ENCODE measurements at places on chromosomes 2 and 18. TPM values are rescaled to one million over a fixed set of nuclear protein-coding genes. Genes with fewer than 3 reads are reported as not detected.

DNA sequence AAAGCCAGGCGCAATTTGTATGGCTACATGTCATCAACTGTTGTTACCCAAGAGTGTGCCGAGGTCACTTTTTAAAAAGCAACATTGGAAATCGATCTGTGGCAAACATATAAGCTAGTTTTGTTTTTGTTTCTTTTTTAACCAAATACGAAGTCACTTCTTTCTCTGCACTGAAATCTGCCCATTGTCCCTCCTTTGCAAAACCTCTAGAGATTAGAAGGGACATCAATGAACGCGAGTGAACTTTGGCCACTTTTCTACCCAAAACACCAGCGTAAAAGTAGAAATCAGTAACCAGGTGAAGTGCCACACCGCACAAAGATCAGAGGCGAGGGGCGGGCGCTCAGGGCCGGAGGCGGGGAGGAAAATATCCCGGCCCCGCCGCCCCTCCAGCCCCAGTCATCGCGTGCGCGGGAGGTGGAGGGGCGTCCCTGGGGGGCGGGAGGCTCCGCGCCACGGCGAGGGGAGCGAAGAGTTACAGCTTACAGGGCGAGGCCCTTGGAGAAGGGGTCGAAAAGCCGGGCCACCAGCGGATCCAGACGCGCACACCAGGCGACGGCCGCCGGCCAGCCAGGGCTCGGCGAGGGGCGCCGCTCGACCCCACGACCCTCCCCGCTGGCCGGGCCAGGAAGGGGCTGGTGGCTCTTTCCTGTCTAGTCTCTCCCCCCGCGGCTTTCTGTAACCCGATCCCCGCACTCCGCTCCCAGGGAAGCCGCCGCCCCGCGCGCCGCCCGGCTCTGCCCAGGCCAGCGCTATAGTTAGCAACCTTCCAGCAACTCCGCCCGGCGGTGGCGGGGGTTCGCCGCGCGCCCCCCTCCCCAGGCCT lies 993 bp downstream of the RBMS1 start:
- peak overlapping the region; percentile 99 for H3K27ac ChIP-seq
- H3K36me3 ChIP-seq, result no peaks in the 10 kb centered on the region
- H3K4me1 ChIP-seq, result peaks cover 33% of the 10 kb centered on the region
- no peaks in the 10 kb centered on the region for H3K27me3 ChIP-seq
- peak overlapping the region; percentile 97 for H3K4me3 ChIP-seq

DNA sequence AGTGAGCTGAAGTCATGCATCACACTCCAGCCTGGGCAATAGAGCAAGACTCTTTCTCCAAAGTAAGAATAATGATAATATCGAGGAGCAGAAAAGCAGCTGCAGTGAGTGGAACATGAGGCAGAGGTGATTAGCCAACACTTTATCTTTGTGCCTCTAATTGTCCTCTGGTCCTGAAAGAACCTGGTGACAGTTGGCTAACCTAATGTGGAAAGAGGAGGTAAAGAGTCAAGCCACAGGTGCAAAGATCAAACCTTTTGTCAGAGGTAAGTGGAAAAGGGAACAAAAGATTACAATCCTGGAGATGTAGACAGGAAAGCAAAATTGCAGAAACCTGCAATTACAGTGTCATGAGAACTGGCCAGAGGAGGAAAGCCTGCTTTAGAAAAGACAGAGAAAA lies 53.5 kb upstream of the LCLAT1 start:
- H3K36me3 ChIP-seq, result no peaks in the 10 kb centered on the region
- no peaks in the 10 kb centered on the region for H3K4me1 ChIP-seq
- no peaks in the 10 kb centered on the region for H3K27me3 ChIP-seq
- no peak overlapping the region for H3K4me3 ChIP-seq
- DNase-seq, result no peak

The UGT1A10 gene
- total RNA-seq, result not detected

The SH3RF3 gene
- total RNA-seq, result 2.2 TPM

- no peak overlapping the region for H3K4me3 ChIP-seq
- no peak for DNase-seq
Measured at GRCh38 chr2:152600697-152601096, 116.6 kb downstream of the PRPF40A start.

DNA sequence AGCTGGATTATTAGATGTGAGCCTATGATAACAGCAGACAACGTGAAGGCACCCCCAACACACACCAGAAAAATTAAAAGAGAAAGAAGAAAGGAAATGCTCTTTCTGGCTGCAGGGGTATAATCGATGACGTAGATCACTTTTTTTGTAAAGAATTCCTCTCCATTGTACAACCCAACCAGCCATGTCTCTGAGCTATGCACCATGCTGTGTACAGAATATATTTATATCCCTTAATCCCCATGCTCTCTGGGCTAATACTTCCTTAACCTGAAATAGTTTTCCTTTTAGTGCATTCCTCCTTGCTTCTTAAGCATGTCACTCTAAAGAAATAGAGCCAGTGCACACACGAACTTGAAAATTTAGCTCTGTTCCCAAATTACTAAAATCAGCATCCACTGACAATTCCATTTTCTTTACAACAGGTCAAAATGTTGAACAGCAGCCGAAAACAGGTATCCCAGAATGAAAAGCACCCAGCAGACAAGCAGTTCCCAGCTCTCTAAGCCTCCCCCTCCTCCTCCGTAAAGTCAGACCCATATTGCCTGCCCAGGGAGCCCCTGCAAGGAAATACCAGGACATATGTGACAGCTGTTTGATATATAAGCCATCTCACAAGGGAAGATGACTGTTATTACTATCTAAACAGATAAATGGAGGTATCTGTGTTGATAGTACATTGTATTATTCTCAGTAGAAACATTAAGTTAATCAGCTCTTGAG lies 247.4 kb upstream of the RAB6C start:
- peak; percentile 9 for DNase-seq
- H3K27me3 ChIP-seq, result no peaks in the 10 kb centered on the region
- no peak overlapping the region for H3K4me3 ChIP-seq
- no peaks in the 10 kb centered on the region for H3K4me1 ChIP-seq
- H3K36me3 ChIP-seq, result no peaks in the 10 kb centered on the region
- no peak overlapping the region for H3K27ac ChIP-seq

GRCh38 chr2:8290771-8291352 lies 391.0 kb upstream of the ID2 start:
- no peak overlapping the region for H3K27ac ChIP-seq
- no peak overlapping the region for H3K4me3 ChIP-seq
- H3K36me3 ChIP-seq, result no peaks in the 10 kb centered on the region
- no peaks in the 10 kb centered on the region for H3K27me3 ChIP-seq

- H3K4me1 ChIP-seq, result peaks cover 20% of the 10 kb centered on the region
- no peaks in the 10 kb centered on the region for H3K36me3 ChIP-seq
- H3K4me3 ChIP-seq, result no peak overlapping the region
- H3K27me3 ChIP-seq, result no peaks in the 10 kb centered on the region
- no peak for DNase-seq
Measured at GRCh38 chr2:33129263-33130053, 182.7 kb downstream of the LTBP1 start.

DNA sequence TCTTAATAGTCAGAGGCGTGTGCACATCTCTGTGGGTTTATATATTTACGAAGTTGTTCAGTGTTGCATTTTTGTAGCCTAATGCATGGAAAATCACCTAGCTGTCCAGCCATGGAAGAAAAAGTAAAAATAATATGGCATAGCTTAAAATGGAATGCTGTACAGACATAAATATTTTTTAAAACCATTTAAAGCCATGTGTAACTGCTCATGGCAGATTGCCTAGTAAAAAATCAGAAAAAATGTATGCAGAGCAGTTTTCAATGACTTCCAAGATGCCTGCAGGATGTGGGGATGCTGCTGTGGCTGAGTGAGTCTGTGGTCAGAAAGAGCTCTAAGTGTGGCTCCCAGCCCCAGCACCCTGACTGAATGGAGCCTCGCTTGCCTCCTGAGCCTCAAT lies 64.8 kb upstream of the ALKAL2 start:
- H3K4me3 ChIP-seq, result no peak overlapping the region
- H3K4me1 ChIP-seq, result no peaks in the 10 kb centered on the region
- DNase-seq, result no peak
- no peak overlapping the region for H3K27ac ChIP-seq

Data from suprapubic skin (tissue), 4 donors.